ENCODE measurements at places on chromosomes 2 and 18.

- DNase-seq, result no peak
These were observed 72.9 kb upstream of the VRK2 start for GRCh38 chr2:57973621-57974186.

DNA sequence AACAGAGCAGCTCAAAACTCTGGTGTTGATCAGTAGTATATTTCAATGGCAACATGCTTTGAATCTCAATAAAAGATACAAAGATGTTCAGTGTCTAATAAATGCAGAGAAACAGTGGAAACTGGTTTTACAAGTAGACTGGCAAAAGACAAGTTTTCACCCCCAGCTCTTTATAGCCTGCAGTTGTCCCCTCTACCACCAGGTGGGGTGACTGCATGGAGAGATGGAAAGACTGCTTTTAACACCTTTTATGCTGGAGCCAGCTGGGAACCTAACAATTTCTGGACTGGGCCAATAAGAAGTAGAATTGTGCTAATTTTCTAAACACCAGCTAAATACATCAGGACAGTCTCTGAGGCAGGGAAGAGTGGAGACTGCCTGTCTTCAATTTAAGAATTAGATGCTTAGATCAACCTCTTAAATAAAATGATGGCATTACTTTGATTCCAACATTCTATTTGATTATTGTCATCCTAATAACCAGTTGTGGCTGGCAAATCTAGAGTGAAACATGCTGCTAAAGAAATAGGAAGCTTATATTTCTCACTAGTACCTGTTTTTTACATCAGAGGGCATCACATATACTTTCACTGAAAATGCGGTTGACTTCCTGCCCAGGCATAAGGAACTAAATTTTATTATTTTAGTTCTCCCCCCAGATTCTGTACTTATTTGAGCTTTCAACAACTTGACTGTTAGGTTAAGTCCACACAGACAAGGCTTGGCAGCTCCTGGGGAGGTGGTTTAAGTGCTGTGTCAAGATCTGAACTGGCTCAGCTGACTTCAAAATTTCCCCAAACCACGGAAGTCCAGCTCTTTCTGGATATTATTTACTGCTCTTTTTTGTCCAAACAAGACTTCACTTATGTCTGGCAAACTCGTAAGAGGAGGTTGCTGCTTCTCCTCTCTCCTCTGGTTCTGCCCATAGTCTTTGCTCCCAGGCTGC, 140.5 kb downstream of the TPGS2 start:
- peak; percentile 20 for DNase-seq

GRCh38 chr2:5977477-5977876, 285.3 kb downstream of the SOX11 start:
- DNase-seq, result no peak

DNA sequence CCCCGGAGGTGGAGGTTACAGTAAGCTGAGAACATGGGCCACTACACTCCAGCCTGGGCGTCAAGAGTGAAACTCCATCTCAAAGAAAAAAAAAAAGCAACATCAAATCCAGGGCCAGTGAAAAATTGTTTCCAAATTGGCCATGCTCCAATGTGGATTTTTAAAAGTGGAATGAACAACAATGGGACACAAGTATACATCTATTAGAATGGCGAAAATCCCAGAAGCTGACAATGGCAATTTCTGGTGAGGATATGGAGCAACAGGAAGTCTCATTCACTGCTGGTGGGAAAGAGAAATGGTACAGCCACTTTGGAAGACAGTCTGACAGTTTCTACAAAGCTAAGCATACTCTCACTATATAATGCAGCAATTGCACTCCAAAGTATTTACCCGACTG, 161.4 kb downstream of the UXS1 start:
- DNase-seq, result no peak
